Lower lobe of right lung (tissue), 2 donors: ENCODE measurements at places on chromosomes 16 and 17.

GRCh38 chr17:5511401-5512225, 25.2 kb downstream of the MIS12 start:
- DNase-seq: no peak

GRCh38 chr17:82623707-82624106, 24.5 kb downstream of the WDR45B start:
- peak; percentile 34 for DNase-seq

- no peak for DNase-seq
These were observed 88.5 kb downstream of the ZNF18 start for GRCh38 chr17:11908711-11909146.

DNA sequence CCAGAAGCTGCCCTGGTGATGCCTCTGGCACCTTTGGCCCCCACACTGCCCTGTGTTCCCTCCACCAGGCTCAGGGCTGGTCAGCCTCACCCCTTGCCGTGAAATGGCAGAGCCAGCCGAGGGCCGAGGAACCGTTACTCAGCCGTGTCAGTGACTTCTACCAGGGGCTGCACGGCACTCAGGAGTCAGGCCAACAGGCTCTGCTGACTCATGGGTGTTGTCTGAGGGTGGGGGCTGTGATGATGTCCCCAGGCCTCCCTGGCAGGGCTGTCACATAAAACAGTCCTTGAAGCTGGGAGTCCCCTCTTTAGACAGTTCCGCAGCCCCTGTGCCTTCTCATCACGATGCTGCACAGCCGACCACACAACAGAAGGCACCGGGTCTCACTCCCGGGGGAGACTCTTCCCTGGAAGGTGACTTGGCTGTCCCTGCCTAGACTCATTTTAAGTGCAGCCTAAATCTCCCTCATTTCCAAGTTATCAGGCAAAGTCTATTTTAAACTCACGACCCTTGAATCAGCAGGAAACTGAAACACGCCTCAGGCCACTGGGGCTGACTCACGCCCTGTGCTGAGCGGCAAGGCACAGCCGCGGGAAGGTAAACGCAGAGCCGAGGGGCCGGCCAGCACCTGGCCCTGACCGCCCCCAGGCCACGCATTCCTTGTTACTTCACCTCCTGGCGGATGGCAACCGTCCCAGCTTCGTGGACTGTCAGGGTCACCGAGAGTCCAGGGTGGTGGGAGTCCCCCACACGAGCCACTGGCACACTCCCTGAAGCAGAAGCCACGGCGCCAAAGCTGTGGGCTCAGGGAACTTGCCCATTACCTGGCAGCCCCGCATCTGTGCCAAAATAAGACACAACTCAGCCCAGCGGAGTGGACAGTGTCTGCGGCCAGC, 102.6 kb downstream of the ZNF778 start:
- DNase-seq: peak; percentile 60

- DNase-seq: no peak
These were observed 235.8 kb downstream of the MAP2K4 start for GRCh38 chr17:12256380-12256995.

- DNase-seq: no peak
These were observed 48.0 kb downstream of the SHCBP1 start for GRCh38 chr16:46573008-46573833.

GRCh38 chr16:31487720-31488467, 5.0 kb downstream of the SLC5A2 start:
- DNase-seq: peak; percentile 88

DNA sequence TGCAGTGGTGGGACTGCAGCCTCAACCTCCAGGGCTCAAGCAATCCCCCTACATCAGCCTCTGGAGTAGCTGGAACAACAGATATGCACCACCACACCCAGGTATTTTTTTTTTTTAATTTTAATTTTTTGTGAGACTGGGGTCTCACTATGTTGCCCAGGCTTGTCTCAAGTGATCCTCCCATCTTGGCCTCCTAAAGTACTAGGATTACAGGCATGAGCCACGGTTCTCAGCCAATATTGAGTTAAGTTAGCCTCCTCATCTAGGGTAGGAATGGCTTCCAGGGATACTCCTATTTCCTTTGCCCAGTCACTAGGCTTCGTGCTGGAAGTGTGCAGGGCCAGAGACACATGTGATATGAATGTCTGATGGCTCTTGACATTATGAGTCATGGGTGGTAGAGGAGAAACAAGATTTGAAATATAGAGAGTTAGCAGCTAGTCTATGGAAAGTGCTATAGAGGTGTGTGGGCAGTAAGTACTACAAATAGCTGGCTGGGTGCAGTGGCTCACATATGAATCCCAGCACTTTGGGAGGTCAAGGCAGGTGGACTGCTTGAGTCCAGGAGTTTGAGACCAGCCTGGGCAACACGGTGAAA, 8.0 kb upstream of the HES7 start:
- no peak for DNase-seq

- DNase-seq: no peak
These were observed 75.1 kb downstream of the WSB1 start for GRCh38 chr17:27368980-27369379.

GRCh38 chr17:67606896-67607604, 110.7 kb upstream of the NOL11 start:
- no peak for DNase-seq

DNA sequence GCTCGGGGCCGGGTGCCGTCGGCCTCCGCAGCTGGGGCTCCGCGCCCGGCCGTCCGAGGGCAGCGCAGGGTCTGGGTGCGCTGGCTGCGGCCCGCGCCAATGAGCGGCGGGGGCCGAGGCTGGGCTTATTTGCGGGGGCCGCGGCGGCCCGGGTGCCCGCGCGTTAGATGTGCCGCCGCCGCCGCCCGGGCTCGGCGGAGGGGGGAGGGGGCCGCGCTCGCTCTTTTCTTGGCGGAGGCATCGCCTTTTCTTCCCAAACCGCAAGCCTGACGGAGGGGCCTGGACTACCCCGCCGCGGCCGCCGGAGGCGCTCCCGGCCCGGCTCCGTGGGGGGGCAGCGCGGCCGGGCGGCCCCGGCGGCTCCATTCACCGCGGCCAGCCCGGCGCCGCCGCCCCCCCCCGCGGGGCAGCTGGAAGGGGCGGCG, at the start of gene NOTUM:
NOTUM (minus strand) TSS at position 101 of the 425 bp plus-strand sequence. CDS start 278 bp downstream, outside the sequence.
- no peak for DNase-seq

DNA sequence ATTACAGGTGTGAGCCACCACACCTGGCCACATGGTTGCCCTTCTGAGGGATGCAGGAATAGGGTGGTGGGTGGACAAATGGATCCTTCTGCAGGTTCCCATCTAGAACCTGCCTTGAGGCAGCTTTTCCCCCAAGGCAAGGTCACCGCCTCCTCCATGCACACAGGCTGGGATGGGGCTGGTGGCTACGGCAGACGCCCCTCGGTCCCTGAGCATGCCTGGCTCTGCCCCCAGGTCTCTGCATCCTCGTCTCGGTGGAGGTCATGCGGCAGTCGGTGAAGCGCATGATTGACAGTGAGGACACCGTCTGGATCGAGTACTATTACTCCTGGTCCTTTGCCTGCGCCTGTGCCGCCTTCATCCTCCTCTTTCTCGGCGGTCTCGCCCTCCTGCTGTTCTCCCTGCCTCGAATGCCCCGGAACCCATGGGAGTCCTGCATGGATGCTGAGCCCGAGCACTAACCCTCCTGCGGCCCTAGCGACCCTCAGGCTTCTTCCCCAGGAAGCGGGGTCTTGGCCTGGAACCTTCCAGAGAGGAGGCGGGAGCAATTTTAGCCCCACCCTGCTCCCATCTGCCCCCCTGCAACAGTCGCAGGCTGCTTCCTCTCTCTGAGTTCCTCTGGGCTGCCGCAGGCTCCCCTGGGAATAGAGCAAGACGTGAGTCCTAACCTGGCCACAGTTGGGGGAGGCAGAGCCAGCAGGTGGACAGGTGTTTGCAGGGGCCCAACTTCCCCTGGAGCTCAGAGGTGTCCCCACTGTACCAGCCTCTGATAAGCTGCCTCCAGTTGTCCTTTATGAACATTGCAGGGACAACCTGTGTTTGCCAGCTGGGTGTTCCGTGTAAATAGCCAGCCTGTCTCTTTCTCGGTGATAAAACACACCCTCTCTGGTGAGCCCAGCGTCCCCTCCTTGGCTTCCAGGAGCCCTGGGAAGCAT, 11.7 kb downstream of the CACNG1 start:
- DNase-seq: no peak

DNA sequence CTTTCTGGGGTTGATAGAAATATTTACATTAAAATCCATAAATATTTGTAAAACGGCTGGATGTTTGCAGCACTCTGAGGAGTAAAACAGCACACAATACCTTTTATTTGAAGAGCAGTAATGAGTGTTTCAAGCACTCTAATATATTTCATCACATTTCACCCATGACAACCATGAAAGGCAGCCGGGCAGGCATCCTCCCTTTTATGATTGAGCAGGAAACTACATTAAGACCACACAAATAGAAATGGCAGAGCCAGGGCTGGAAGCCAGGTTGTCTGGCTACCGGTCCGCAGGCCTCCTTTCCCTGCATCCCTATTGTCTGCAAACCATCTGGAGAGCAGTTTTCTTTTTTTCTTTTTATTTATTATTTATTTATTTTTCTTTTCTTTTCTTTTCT, 23.1 kb upstream of the GPRC5C start:
- DNase-seq: peak; percentile 65

- DNase-seq: no peak
These were observed 34.3 kb downstream of the ASPA start for GRCh38 chr17:3510090-3510489.

DNA sequence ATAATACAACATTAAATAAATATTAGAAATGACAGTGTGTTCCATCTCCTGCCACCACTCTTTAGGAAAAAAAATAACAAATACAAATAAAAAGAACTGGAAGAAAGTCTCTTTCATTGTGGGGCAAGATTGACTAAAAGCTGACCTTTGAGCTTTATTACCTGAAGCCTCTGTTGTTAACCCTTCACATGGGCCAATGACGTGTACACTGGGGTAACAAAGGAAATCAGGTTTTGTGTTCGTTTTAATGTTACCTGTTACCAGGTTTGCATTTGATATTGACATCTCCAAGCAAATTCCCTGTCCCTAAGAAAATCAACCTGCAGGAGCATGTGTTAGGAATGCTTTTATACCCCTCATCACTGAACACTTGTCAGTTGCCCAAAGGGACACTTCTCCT, 39.0 kb downstream of the NLK start:
- no peak for DNase-seq

DNA sequence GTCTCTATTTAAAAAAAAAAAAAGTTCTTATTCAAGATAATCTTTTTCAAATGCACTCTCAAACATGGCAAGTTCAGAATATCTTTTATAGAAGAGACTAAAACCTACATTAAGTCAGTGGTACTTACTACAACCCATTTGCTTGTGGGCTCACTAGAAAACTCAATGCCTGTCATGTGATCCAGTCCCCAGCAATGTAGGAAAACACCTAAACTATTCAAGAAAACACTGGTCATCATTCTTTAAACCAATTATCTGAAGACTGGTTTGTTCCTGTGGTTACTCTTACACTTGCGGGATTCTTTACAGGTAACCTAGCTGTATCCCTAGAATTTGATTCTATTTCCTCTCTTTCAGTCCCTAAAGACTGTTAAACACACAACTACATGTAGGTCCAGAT, 19.6 kb downstream of the MED13 start:
- no peak for DNase-seq

- no peak for DNase-seq
These were observed 90.8 kb downstream of the DYNLRB2 start for GRCh38 chr16:80631581-80631980.
